Stimulated activated CD8-positive, alpha-beta memory T cell treated with anti-CD3 and anti-CD28 coated beads, Interleukin-15, amount 100 ng/mL, for 1 hour (primary cell): ENCODE measurements at places on chromosomes 16 and 17.

GRCh38 chr16:58814348-58814801, 80.3 kb upstream of the GOT2 start:
- DNase-seq: no peak

DNA sequence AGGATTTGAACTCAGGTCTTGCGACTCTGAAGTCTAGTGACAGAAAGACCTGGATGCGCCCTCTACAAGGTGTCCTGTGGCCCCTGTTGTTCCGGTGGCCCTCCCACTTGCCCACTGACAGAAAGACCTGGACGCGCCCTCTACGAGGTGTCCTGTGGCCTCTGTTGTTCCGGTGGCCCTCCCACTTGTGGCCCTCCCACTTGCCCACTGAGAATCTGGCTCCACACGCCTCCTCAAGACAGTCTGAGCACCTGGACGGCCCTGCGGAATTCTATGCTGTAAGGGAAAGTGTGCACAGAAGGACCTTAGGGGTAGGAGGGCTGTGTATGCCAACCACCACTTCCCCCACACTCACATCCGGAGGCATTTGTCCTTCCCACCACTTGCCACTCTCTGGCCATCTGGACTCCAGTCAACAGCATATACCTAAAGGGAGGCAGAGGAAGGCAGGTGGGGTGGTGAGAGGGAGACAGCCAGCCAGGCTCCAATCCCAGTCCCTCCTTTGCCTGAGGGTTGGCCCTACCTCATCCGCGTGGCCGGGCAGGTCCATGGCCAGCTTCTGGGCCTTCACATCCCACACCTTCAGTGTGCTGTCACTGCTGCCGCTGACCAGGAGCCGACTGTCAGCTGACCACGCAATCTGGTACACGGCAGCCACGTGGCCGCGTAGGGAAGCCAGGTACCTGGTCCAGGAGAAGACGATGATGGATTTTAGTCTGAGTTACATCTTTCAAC, 9.1 kb downstream of the NLE1 start:
- no peak for DNase-seq

- no peak for DNase-seq
Observed at GRCh38 chr16:87095271-87095670, 221.9 kb downstream of the C16orf95 start.

- no peak for DNase-seq
Observed at GRCh38 chr17:39380144-39380543, 21.3 kb downstream of the FBXL20 start.

- no peak for DNase-seq
Observed at GRCh38 chr17:48439875-48440505, 10.0 kb upstream of the SKAP1 start.

DNA sequence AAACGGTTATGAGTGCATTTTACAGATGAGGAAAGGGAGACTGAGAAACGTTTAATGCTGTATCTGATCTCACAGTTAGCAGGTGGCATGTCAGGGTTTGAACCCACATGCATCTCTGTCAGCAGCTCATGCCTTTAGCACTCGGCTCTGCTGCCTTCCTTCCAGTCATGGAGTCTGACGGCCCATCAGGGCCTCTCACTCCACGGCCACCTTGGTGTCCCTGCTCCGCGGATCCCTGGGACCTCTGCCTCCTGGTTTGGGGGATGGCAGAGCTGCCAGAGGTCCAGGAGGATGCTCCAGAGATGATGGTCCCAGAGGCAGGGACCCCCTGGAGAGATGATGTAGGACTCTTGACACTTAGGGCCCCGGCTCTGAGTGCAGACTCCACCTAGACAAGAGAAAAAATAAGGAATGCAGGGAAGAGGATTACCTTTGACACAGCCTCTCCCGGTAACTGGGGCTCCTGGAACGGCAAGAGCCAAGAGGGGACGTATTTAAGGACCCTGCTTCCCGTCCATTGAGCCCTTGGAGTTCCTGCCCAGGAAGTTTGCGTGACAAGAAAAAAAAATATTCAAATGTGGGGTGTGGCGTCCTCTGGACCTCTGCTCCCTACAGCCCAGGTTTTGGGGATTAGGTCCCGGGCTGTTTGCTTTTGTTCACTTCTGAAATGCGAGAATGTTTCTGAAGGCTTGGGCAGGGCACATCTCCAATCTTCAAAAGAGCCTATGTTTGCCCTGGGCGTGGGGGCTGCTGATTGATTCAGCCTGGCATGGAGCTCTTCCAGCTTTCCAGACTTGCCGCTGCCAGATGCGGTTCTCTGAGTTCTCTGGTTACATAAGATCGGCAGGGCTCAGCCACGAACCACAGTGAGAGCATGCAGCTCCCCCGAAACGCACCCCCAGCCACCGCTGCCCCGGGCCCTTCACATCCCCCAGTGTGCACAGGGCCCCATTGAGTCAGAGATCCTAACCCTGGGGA, at the start of gene ALDH3A1:
Gene ALDH3A1, minus strand, starts transcription at position 470 of the 978 bp plus-strand sequence. CDS start 3,169 bp downstream, outside the sequence.
- DNase-seq: no peak

- DNase-seq: no peak
Observed at GRCh38 chr16:603933-604332, 14.1 kb downstream of the RAB40C start.

GRCh38 chr16:85654251-85655095, 34.3 kb downstream of the GINS2 start:
- DNase-seq: no peak

DNA sequence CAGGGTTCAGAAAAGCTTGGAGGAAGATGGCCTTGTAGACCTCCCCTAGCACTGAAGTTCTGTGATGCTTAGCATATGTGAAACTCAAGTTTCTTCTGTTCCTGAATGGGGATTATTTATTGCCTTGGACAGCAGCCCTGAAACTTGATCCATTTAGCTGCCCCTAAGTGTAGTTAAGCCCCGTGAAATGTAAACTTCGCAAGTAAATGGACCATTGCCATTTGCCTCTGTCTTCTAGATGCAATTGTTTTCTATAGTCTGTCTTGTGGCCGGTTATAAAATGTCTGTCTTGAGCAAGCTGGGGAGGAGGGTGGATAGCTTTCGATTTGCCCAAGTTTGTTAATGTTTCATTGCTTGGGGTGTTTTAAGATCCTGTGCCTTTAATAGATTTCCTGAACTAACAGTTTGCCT, 261.8 kb downstream of the CDH13 start:
- DNase-seq: no peak

GRCh38 chr17:61755668-61756067, 107.7 kb downstream of the BRIP1 start:
- no peak for DNase-seq

GRCh38 chr17:59899099-59899498, 6.2 kb downstream of the RPS6KB1 start:
- no peak for DNase-seq

DNA sequence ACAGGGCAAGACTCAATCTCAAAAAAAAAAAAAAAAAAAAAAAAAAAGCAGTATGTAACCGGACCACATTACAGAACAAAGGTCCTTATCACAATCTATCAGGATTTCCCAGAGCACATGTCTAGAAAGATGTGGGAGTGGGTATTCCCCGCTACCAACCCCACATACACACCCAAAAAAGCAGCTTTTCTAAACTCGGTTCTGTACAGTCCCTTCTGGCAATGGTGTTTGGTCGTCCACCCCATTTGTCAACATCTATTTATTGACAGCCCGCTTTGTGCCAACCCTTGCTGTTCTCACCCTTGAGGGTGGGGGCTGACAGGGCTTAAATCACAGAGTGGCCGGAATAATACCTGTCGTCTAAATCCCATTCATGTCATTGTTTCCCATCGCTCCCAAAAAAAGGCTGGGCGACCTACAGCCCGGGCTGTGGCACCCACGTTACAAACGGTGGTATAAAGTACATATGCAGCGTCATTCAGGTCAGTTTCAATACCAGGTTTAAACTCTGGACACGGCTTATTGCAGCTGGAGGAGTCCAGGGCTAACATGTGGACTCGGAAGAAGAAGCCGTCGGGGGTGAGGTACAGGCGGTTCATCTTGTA, 3.6 kb downstream of the C17orf58 start:
- no peak for DNase-seq

DNA sequence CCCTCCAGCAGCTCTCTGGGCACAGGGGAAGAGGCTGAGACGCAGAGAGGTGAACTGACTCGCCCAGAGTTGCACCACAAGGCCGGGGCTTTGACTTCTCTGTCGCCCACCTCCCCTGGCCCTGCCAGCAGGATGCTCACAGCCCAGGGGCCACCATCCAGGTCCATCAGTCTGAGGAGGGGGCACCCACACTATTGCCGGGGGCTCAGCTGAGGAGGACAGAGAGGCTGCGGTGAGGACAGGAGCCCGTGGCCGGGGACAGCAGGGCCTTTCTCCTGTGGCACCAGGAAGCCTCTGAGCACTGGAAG, 32.6 kb downstream of the KDM8 start:
- no peak for DNase-seq

- DNase-seq: no peak
Observed at GRCh38 chr17:3501344-3501743, 25.5 kb downstream of the ASPA start.

DNA sequence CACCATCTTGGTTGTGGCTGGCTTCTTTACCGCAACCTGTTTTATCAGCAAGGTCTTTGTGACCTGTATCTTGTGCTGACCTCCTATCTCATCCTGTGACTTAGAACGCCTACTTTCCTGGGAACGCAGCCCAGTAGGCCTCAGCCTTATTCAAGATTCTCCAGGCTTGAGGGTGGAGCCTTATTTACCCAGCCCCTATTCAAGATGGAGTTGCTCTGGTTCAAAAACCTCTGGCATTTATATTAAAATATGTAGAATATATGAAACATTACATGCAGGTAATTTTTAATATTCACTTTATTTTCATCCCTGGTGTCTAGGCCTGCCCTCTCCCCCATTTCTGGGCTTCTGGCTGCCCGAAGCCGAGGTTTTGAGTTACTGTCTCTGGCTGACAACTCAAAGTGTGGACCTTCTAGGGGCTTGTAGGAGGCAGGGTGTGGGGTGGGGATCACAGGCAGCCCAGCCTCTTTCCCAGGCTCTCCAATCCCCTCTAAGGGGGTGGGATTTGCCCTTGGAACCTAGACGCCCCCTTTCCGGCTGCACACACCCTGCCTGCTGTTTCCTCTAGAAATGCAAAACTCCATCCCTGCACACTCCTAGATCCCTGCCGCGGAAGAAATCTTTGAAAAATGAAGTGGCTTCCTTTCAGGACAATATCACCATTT, 152.0 kb downstream of the KCNJ12 start:
- no peak for DNase-seq

DNA sequence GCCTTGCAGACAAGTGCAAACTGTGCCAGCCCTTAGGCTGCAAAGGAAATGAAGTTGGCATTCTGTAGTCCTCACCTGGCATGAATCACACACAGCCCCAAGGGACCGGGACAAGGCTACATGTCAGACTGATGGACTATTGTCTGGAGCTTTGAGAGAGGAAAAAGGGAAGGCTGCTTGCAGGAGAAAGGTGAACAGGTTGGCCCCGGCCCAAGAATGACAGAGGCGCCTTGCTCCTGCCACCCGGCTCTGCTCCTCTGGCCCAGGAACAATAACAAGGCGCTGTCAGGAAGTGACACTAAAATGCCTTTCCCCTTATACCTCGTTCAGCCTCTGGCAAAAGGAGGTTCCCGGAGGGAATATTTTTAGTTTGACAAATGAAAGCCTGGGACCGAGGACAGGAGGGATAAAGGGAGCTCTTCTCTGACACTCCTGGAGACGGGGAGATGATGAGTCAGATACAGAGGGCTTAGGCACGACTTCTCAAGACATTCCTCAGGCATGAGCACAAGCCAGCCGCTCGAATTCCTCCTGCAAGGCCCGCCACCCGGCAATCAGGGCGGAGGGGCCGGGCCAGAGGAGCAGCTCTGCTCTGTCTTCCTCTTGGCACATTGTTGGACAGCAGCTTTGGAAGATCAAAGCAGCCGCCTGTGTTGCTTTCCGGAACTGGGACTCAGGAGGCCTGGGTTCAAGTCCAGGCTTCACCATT, 105.8 kb downstream of the NOG start:
- no peak for DNase-seq

DNA sequence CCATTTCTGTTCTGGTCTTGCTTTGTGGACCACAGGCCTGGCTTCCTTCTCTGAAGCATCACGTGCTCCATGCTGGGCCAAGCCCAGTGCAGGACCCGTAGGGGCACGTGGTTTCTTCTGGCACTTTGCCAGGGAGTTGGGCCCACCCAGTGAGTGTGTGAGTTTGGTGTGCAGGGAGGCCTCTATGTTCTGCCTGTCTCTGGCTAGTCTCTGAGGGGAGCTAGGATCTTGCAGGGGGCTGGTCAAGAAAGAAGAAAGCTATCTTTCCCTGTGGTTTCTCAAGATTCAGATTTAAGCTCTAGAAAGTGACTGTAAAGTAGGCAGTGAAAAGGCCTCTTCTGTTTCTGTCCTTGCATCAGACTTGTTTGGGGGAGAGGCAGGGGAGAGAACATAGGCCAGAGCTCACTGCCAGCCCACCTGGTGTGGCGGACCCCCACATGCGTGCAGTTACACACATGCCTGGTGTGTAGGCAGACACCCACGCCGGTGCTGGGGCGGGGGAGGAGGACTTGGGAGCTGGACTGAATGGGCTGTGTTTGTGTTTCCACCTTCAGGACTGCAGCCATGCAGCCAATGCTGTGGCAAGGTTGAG, 11.8 kb downstream of the LASP1 start:
- DNase-seq: no peak

DNA sequence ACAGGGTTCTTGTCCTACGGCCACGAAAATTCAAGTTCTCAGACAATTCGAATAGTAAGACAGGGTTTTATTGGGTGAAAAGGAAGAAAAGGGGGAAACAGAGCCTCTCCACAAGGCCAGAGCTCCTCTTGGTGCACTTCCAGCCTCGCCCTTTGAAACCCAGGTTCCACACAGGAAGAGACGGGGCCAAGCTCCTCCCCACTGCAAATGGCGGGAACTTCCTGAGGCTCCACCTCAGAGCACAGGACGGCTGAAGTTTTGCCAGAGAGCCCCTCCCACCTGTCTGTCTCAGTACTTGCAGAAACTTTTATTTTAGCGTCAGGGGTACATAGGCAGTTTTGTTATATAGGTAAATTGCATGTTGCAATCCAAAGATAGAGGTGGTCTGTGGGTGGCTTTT, 165.7 kb upstream of the CDH8 start:
- DNase-seq: no peak

DNA sequence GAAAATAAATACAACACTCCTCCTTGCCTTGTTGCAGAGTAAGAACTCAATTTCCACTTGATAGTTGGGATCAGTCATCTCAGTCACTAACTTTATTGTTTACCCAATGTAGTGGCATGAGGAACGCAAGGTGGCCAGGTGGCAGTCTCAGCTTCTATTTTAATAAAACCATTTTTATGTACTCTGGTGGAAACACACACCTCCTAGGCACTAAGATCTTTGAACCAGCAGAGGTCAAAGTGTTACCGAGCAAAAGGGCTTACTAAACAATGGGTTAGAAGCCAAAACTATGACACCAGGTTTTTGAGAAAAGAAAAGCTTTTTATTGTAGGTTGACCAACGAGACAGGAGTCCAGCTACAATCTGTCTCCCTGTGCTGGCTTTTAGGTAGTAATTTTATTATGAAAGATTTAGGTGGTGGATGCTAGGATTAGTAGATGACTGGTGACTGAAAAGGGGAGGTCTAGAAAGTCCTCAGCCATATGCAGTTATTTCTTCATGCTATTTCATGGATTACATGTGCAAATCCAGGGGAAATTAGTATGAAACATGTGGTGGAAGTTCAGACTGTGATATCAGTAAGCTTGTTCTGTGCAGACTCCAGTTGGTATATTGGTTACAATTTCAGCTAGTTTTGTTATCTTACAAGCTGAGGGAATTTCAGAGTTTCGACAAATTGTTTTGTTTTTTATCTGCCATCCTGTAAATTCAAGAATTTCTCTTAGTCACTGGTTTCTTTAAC, 122.3 kb downstream of the PCTP start:
- DNase-seq: no peak

- DNase-seq: no peak
Observed at GRCh38 chr16:56373003-56373402, 52.3 kb downstream of the AMFR start.

- DNase-seq: no peak
Observed at GRCh38 chr17:40325156-40326013, 16.4 kb downstream of the RARA start.

- DNase-seq: no peak
Observed at GRCh38 chr16:88306411-88306810, 76.3 kb upstream of the ZNF469 start.
